ENCODE measurements at places on chromosomes 12 and 14.

DNA sequence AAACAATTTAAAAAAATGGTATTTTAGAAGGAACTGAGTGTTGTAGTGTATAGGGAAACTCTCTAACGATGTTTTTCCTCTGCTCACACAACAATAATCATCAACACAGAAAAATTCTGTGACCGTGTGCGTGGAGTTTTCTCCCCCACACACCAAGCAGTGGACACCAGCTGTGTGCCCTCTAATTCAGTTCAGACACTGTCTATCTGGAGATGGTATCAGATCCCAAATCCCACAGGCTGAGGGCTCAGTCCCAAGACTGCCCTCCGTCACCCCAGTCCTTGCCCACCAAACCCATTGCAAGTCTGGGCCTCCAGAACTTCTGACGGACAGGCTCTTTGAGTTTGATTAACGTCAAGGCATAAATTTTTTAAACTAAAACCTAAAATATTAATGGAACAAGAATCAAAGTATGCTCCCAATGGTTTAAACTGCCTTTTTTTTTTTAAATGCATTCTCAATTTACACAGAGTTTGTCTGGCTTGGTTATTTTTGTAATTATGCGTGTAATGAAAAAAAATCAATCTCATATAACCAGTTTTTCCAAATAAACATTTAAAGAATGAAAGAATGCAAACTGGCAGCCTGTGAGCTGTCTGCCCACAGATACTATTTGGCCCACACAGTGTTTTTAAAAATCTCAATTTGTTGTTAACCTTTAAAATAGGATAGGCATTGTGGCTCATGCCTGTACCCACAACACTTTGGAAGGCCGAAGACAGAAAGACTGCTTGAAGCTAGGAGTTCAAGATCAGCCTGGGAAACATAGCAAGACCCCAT, 19.2 kb downstream of the BLTP3B start:
- DNase-seq = no peak

DNA sequence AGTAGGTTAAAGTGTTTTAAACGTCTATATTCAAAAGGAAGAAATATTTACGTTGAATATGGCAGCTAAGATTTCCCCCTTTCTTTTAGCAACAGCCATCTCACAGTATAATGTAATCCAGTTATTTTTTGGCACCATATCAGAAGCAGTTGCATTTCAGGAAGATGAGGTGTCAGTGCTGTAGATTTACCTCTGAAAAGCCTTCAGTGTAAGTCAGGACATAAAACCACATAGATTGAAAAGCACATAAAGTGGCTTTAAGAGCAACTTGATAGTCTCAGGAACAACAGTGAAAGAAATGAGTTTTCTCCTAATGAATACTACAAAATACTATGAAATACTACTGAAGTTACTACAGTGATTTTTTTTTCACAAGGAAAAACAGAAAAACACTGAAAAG, 6.9 kb downstream of the MLH3 start:
- DNase-seq = peak; percentile 86

GRCh38 chr12:46535376-46535775, 162.8 kb upstream of the SLC38A2 start:
- no peak for DNase-seq

- no peak for DNase-seq
Measured at GRCh38 chr14:39555749-39556148, 123.5 kb upstream of the FBXO33 start.

GRCh38 chr14:30290001-30290400, 269.0 kb upstream of the G2E3 start:
- DNase-seq = no peak

DNA sequence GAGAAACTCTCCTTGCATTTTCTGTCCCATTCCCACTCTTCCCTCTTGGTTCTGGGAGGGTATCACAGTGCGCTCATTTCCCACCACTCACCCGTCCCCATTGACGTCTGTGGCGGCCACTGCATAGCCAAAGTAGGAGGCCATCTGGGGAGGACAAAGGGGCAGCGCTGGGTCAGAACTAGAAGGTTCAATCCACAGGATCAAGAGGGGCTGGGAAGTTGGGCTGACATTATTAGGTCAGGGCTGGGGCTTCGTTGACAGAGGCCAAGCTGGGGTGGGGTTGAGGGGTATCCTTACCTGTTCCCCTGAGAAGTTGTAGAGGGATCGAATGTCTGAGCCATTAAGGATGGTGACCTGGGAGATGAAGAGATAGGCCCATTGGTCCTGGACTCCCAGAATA, 13.5 kb downstream of the ITGA5 start:
- no peak for DNase-seq

All from amniotic epithelial cell (primary cell).